Nucleus accumbens (tissue), 56 donors: ENCODE measurements at places on chromosomes 7 and 10.

GRCh38 chr10:60073781-60074656 lies 167.7 kb upstream of the CCDC6 start:
- no peak for DNase-seq

DNA sequence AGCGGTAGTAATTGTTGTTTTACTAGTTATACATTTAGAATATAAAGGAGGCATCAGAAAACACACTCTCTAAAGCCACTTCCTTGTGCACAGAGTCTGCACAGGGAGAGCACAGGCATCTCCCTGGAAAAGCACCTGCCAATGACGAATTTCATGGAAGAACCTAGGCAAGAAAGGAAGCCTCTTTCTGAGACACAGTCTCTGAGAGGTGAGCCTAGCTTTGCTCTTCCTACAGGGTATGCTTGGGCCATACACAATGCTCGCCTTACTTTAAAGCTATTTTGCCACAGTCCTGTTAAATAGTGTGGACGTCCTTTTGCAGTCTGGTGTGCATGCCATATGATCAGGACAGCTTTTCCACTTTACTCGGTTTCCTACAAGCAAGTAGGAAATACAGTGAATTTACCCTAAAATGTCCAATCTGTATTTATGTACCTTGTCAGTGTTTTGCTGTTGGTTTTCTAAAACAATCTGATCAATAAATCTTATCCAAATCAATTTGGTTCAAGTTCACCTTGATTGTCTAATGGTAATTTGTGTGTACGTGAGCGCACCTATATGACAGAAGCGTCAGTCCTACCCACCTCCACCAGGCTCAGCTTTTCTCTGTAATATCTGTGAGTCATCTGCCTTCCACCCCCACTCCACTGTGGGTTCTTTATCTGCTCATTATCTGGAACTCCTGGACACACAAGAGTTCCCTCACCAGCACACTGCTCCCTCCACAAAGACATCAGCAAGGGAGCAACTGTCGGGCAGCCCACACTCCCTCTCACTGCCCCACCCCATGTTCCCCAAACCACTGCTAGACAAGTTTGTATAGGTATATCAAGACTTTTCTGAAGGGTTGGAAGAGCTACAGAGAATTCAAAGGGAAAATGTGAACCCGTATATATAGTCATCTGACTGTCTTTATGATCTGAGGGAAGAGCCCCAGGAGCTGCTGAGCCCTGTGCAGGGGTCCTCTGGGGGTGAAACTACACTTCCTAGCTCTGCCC lies 65.2 kb downstream of the KLHDC10 start:
- no peak for DNase-seq

GRCh38 chr10:19578571-19578970 lies 237.7 kb upstream of the PLXDC2 start:
- DNase-seq = no peak

DNA sequence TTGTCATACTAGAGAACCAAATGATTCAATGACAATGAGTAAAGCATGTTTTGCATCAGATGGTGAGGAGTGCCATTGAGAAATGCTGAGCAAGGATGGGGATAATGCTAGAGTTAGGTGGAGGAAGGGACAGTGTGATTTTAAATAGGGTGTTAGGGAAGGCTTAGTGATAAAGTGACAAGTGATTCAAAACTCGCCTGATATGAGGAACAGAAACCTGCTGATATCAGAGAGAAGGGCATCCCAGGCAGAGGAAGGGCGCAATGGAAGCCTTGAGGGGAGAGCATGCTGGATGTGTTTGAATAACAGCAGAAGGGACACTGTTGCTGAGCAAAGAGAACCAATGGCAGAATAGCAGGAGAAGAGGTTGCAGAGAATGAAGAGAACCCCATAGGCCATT lies 196.2 kb downstream of the NRG3 start:
- no peak for DNase-seq

- DNase-seq = no peak
Observed at GRCh38 chr10:114281461-114281860, 42.4 kb downstream of the VWA2 start.

DNA sequence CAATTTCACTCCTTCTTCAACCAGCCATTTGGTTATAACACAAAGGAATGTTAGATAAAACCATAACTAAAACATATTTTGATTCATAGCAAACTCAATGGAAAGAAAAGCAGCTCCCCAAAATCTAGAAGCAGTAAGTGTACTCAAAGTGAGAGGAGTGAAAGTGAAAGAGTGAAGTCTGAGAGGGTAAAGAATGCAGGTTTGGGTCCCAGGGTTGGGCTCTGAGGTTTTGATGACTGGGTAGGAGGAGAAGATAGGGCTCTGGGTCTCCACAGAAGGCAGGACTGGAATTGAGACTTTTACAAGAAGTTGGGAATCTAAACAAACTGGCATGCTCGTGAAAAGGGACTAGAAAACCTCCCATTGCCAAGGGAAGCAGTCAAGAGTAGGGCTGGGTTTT lies 85.4 kb upstream of the RSU1 start:
- no peak for DNase-seq

GRCh38 chr10:93461807-93462178 lies 20.3 kb downstream of the MYOF start:
- DNase-seq = no peak

DNA sequence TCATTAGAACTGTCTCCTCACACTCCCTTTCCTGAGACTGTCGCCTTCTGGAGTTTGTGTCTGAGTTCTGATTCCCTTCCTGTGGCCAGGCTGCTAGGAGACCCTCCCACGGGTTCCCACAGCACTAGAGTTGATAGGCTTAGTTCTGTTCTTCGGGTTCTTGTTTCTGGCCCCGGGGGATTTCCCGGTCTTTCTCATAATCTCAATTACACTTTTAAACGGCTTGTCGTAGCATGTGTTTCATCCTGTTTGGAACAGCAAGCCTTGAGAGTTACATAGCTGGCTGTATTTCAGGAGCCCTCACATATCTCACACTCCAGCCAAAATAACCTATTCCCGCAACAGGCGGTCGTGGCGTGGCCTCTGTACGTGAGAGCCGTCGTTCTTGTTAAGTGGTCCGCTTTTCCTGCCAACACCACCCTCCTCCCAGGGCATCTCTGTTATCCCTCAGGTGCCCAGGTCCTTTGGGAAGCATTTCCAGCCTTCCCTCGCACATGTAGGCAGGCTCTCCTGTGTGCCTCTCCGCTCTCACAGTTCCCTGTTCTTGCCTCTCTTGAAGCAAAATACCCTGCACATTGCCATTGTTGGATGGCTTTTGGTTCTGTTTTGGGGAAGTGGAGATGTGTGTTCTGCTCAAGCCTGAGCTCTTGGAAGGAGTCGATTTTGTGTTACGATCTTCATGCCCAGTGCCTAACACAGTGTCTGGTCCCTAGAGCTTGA lies 46.0 kb downstream of the CDC123 start:
- DNase-seq = no peak

GRCh38 chr10:71729161-71729636 lies 9.6 kb upstream of the C10orf105 start:
- DNase-seq = peak; percentile 36
